ENCODE measurements at places on chromosomes 13 and 19. TPM values are rescaled to one million over a fixed set of nuclear protein-coding genes. Genes with fewer than 3 reads are reported as not detected.

Gene CNFN
- polyA plus RNA-seq, result 10.5 TPM

Gene C5AR1
- polyA plus RNA-seq, result 0.13 TPM

Gene TMEM145
- polyA plus RNA-seq, result 7.8 TPM

Gene CEACAM3
- polyA plus RNA-seq, result not detected

Gene STOML3
- polyA plus RNA-seq, result not detected

Gene ARHGAP33
- 0.40 TPM for polyA plus RNA-seq

Gene OR1I1
- not detected for polyA plus RNA-seq

Gene PLIN4
- not detected for polyA plus RNA-seq

Gene GIPR
- not detected for polyA plus RNA-seq

Gene UBAC2
- polyA plus RNA-seq, result 12.6 TPM

Gene MBD3L2
- not detected for polyA plus RNA-seq

Gene SCN1B
- polyA plus RNA-seq, result 1.9 TPM

Gene PSG3
- polyA plus RNA-seq, result not detected

Gene UNC13A
- polyA plus RNA-seq, result 6.4 TPM

Gene SELENOV
- not detected for polyA plus RNA-seq

Gene R3HDM4
- 2.0 TPM for polyA plus RNA-seq

Gene PLVAP
- polyA plus RNA-seq, result not detected

Gene POU2F2
- polyA plus RNA-seq, result 0.56 TPM

Gene FXYD3
- polyA plus RNA-seq, result 0.67 TPM

Gene KLF5
- 5.7 TPM for polyA plus RNA-seq

Gene ZNF556
- not detected for polyA plus RNA-seq

Gene VSTM2B
- 2.0 TPM for polyA plus RNA-seq

Gene KCNN4
- polyA plus RNA-seq, result 4.1 TPM

Gene CEACAM21
- not detected for polyA plus RNA-seq

Gene PSG1
- polyA plus RNA-seq, result 0.67 TPM

Gene DHDH
- not detected for polyA plus RNA-seq

Gene PRR19
- not detected for polyA plus RNA-seq

Gene ZNF808
- polyA plus RNA-seq, result 13.8 TPM

Gene IGFL1
- not detected for polyA plus RNA-seq

Data from Purkinje cell (primary cell).